ENCODE measurements at places on chromosomes 13 and 19.

- no peak for DNase-seq
Observed at GRCh38 chr13:50745542-50746115, 97.9 kb downstream of the DLEU7 start.

- DNase-seq, result peak; percentile 96
Observed at GRCh38 chr19:55486971-55487923, 989 bp upstream of the SSC5D start.

DNA sequence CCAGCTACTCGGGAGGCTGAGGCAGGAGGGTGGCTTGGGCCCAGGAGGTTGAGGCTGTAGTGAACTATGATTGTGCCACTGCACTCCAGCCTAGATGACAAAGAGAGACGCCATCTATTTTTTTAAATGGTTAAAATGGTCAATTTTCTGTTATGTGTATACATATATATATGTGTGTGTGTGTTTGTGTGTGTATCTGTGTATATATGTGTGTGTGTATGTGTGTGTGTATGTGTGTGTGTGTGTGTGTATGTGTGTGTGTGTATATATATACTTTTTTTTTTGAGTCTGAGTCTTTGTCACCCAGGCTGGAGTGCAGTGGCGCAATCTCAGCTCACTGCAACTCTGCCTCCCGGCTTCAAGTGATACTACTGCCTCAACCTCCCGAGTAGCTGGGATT, 42.9 kb upstream of the KLF2 start:
- DNase-seq, result no peak

DNA sequence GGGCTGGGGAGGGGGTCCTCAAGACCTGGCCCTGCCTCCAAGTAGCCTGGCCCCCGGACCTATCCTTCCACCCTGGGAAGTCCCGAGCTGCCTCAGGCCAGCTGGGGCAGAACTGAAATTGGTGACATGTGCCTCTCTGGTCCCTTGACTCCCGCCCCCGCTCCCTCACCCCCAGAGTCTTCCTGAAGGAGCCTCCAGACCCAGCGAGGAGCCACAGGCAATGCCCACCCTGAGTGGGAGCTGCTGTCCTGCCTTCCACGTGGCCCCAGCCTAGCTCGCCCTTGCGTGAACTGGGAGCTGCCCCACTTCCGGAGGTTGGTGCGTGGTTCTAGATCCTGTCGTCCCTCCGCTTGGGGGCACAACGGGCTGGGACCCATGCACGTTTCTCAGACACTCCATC, 34.6 kb downstream of the CEBPA start:
- DNase-seq, result no peak

DNA sequence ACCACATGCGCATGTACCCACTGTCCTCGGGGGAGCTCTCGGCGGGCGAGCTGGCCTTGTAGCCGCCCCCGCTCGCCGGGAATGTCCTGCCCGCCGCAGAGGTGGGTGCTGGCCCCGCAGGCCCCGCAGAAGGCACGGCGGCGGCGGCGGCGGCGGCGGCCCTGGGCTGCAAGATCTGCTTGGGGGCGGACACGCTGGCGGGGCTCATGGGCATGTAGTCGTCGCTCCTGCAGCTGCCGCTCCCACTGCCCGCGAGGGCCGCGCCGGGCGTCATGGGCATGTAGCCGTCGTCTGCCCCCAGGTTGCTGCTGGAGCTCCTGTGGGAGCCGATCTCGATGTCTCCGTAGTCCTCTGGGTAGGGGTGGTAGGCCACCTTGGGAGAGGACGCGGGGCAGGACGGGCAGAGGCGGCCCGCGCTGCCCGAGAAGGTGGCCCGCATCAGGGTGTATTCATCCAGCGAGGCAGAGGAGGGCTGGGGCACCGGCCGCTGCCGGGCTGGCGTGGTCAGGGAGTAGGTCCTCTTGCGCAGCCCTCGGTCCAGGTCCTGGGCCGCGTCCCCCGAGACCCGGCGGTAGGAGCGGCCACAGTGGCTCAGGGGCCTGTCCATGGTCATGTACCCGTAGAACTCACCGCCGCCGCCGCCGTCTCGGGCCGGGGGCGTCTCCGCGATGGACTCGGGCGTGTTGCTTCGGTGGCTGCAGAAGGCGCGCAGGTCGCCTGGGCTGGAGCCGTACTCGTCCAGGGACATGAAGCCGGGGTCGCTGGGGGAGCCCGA, 2.4 kb downstream of the IRS2 start:
- no peak for DNase-seq

DNA sequence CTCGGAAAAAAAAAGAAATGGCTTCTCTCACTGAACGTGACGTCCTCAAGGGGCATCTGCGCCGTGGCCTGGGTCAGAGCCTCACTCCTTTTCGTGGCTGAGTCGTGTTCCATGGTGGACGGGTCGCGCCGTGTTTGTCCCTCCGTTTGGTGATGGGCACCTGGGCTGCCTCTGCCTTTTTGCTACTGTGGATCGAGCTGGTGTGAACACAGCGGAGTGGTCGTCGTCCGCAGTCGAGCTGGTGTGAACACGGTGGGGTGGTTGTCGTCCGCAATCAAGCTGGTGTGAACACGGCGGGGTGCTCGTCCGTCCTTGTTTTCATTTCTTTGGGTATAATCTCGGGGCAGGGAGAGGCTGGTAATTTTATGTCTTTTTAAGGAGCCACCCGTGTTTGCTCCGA, 11.6 kb downstream of the HCN2 start:
- no peak for DNase-seq

DNA sequence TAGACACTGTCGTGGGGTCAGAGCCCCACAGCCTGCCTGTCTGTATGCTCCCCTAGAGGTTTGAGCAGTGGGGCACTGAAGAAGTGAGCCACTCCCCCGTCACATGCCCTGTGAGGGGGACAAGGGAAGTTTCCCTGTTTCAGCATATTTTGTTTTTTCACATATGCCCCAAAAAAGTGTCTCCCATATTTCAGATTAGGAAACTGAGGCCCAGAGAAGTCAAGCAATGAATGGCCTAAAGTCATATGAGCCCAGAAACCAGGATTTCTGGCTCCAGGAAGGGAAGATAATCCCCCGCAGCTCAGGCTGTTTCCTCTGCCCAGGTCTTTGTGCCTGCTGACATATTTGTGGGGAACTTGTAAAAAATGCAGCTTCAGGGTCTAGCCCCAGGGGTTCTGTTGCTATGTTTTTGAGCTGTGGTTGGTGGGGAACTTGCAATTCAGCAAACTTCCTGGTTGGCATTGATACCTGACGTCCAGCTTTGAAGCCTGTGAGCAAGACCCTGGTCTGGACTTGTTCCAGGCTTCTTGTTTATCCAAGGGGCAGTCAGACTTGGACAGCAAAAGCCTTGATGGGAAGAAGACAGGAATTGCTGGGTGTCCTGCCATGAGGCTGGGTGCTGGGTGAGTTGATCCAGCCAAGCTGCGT, 9.5 kb downstream of the RASL11A start:
- no peak for DNase-seq

DNA sequence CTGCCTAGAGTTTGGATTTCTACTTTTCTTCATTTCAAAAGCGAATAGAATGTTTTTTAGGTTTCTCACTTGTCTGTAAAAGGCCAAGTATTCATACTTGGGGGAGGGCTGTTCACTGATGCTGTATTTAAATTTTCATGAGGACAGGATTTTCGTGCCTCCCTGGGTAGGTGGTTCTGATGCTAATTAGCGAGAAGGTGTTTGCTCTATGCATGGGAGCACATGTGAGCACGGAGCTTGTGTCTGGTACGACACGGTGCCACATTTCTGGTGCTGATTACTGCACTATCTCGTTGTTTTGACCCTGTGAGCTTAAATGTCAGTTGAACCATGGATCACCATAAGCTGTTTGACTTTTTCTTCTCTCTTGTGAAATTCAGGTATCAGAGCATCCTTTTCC, 45.8 kb downstream of the MTUS2 start:
- DNase-seq, result no peak
